ENCODE measurements at places on chromosomes 5 and 9.
A peak's percentile ranks its signal among the peaks of the same experiment; 100 is the strongest.

DNA sequence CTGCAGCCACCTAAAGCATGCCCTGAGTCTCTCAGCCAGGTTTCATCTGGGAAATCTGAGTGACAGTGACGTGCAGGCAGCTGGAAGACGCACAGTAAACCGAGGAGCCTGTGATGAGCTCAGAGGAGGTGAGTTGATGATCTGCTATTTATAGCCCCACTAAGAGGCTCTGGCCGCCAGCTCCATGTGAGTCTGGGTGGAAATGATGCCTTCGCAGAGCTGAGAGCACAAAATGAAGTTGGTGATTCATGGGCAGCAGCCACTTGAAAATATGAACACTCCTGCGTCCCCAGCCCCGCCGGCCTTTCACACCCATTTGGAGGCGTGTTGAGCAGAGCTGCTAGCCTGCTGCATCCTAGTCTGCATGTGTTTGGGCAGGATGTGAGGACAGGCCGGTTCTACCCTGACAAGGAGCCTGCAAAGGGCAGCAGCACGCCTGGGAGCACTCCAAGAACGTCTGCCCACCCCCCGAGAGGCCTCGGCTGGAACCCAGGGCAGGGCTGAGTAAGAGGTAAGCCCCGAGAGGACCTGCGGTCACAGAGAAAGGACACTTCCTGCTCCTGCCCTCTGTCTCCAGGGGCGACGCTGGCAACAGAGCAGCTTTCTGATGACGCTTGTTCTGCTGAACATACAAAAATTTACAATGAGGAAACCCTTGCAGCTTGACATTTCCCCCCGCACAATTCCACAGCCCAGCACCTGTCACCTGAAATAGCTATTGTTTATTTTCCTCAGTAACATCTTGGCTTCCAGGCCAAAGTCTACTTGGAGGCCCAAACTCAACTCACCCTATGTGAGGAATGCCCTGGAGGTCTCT lies 25.1 kb upstream of the CDKN2AIPNL start:
- DNase-seq: peak; percentile 43

GRCh38 chr5:110757118-110757729 lies 18.4 kb downstream of the SLC25A46 start:
- no peak for DNase-seq

DNA sequence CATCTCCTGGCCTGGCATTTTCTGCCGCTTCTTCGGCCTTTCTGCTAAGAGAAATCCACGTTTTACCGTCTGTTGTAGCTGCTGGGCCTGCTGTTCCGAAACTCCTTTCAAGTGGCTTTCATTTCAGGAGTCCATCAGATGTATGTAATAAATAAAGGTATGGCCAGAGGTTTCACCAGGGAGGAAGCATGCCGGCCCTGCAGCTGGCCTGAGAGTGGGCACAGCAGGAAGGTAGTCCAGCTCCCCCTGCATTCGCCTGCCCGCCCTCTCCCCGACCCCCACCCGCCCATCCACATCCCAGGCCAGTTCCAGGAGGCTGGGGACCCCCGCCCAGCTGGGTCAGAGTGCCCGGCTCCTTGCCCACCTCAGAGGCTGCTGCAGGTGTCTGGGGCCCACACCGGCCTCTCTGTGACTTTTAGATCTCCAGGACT lies 46.4 kb upstream of the EXOC3 start:
- no peak for DNase-seq

- no peak for DNase-seq
Observed at GRCh38 chr9:87119328-87119881, 172.1 kb upstream of the GAS1 start.

GRCh38 chr5:68862560-68862959 lies 231.3 kb upstream of the SLC30A5 start:
- no peak for DNase-seq
